Immature natural killer cell (primary cell): ENCODE measurements at places on chromosomes 7 and 10.

- peaks cover 17% of the 10 kb centered on the region for H3K36me3 ChIP-seq
- no peak for DNase-seq
- no peaks in the 10 kb centered on the region for H3K27me3 ChIP-seq
- no peak overlapping the region for H3K4me3 ChIP-seq
Observed at GRCh38 chr7:139292821-139293220, 48.3 kb upstream of the FMC1 start.

DNA sequence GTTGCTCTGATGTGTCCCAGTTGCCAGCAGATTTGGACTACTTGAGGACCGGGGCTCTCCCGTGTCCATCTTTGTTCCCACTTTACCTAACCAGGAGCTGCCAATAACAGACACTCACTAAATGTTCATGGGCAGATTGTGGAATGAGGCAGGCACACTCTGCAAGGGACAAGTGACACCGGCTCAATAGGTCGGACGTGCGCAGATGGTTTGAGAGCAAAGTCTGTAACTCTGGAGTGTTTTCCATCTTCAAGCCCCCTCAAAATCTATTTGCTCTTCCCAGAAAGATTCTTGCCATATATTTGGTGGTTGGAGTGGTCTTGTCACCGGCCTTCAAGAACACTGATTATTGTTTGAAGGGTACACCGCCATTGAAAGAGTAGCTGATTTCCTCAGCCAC is 47.2 kb downstream of the THNSL1 start:
- H3K27me3 ChIP-seq = peaks cover 4% of the 10 kb centered on the region
- DNase-seq = no peak
- H3K4me1 ChIP-seq = peaks cover 21% of the 10 kb centered on the region
- H3K4me3 ChIP-seq = no peak overlapping the region
- H3K36me3 ChIP-seq = no peaks in the 10 kb centered on the region
- H3K27ac ChIP-seq = peak overlapping the region; percentile 63

DNA sequence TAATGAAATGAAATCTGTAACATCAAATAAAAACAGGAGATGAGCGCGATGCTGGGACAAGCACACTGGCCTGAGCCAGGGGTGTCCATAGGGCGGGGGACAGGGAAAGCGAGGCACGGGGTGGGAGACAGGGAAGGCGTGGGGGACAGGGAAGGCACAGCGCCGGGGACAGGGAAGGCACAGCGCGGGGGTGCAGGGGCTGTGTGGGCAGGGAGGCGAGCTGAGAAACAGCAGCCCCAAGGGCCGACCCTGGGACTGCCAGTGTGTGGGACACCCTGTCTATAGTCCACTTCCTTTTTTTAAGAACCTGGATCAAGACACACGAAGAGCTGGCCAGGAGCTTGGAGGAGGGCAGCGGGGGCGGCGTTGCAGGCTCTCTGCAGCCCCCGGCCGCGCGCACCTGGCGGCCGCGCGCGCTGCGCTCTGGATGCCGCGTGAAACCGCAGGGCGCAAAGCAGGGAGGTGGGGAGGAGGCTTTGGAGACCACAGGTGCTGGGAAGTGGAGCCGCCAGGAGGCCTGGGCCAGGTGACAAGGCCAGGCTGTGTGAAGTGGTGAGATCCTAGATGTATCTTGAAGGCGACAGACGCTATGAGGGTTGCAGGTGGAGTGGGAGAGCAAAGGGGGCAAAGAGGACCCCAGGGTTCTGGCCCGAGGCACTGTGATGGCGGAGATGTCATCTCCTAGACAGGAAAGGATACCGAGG is 157.7 kb downstream of the COBL start:
- peaks cover 3% of the 10 kb centered on the region for H3K27me3 ChIP-seq
- no peak overlapping the region for H3K27ac ChIP-seq
- no peak for DNase-seq
- H3K4me1 ChIP-seq = no peaks in the 10 kb centered on the region
- no peaks in the 10 kb centered on the region for H3K36me3 ChIP-seq

DNA sequence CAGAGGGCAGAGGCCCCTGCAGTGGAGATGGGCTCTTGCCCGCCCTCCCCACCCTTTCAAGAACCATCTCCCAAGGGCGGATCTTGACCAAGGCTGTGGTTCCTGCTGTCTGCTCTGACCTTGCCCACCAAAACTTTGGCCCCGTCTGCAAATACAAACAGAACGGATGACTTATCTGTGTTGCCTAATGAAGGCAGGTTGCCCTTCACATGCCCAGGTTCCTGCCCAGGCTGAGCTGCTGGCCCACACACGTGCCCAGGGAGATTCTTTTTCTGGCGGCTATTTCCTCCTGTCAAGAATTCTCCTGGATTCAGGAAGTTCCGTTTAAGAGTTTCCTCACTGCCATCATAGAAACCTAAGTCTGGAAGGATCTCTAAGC is 78.3 kb downstream of the PROSER2 start:
- H3K4me3 ChIP-seq = no peak overlapping the region
- no peaks in the 10 kb centered on the region for H3K27me3 ChIP-seq
- H3K4me1 ChIP-seq = no peaks in the 10 kb centered on the region
- H3K27ac ChIP-seq = no peak overlapping the region
- H3K36me3 ChIP-seq = no peaks in the 10 kb centered on the region

DNA sequence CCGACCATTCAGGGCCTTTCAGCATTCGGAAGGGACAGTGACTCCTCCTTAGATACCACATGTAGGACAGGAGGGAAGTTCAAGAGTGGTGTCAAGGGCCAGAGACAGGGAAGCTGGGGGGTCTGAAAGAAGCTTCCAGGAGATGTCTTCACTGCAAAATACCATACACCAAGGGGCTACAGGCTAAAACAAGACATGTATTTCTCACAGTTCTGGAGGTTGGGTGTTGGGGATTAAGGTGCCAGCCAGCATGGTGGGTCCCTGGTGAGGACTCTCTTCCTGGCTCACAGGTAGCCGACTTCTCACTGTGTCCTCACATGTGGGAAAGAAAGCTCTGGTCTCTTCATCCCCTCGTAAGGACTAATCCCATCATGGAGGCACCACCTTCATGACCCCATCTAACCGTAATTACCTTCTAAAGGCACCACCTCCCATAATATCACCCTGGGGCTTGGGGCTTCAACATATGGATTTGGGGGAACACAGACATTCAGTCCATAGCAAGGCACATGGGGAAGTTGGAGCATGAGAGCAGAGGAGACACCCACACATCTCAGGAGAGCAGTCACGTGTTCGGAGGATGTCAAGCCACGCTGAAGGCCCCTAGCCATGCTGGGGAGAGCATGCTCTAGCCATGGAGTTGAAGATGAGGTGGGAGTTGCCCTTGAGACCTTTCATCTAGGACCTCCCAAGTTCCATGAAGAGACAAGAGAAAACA is 73.9 kb upstream of the GDF10 start:
- H3K36me3 ChIP-seq = no peaks in the 10 kb centered on the region
- H3K27ac ChIP-seq = no peak overlapping the region
- H3K4me1 ChIP-seq = no peaks in the 10 kb centered on the region
- H3K27me3 ChIP-seq = no peaks in the 10 kb centered on the region
- no peak for DNase-seq

GRCh38 chr7:134948246-134948645 is 38.1 kb upstream of the AGBL3 start:
- H3K27ac ChIP-seq = no peak overlapping the region
- peaks cover 2% of the 10 kb centered on the region for H3K27me3 ChIP-seq
- no peaks in the 10 kb centered on the region for H3K4me1 ChIP-seq
- H3K4me3 ChIP-seq = no peak overlapping the region
- no peak for DNase-seq

- no peaks in the 10 kb centered on the region for H3K4me1 ChIP-seq
- H3K36me3 ChIP-seq = no peaks in the 10 kb centered on the region
- no peak overlapping the region for H3K4me3 ChIP-seq
- H3K27me3 ChIP-seq = no peaks in the 10 kb centered on the region
Observed at GRCh38 chr10:60312818-60313588, 76.7 kb downstream of the ANK3 start.

GRCh38 chr7:503575-504111 is 16.0 kb downstream of the PDGFA start:
- no peaks in the 10 kb centered on the region for H3K36me3 ChIP-seq
- H3K27ac ChIP-seq = no peak overlapping the region
- no peak for DNase-seq
- no peaks in the 10 kb centered on the region for H3K4me1 ChIP-seq
- peaks cover 2% of the 10 kb centered on the region for H3K27me3 ChIP-seq

GRCh38 chr7:53789741-53790140 is 752.4 kb upstream of the VSTM2A start:
- H3K27me3 ChIP-seq = no peaks in the 10 kb centered on the region
- no peak overlapping the region for H3K27ac ChIP-seq
- no peak for DNase-seq

GRCh38 chr7:32062150-32062549 is 8.1 kb downstream of the PDE1C start:
- no peaks in the 10 kb centered on the region for H3K4me1 ChIP-seq
- H3K36me3 ChIP-seq = no peaks in the 10 kb centered on the region
- DNase-seq = no peak
- H3K27ac ChIP-seq = no peak overlapping the region

GRCh38 chr7:51198654-51199053 is 118.0 kb downstream of the COBL start:
- no peak for DNase-seq
- no peak overlapping the region for H3K4me3 ChIP-seq
- no peaks in the 10 kb centered on the region for H3K36me3 ChIP-seq
- H3K27ac ChIP-seq = no peak overlapping the region
- H3K27me3 ChIP-seq = peaks cover 19% of the 10 kb centered on the region

- H3K27ac ChIP-seq = peak overlapping the region; percentile 91
- peaks cover 45% of the 10 kb centered on the region for H3K4me1 ChIP-seq
- H3K4me3 ChIP-seq = peak overlapping the region; percentile 72
- DNase-seq = peak; percentile 59
- H3K36me3 ChIP-seq = peaks cover 9% of the 10 kb centered on the region
Observed at GRCh38 chr10:77264107-77264506, 373.5 kb downstream of the KCNMA1 start.

DNA sequence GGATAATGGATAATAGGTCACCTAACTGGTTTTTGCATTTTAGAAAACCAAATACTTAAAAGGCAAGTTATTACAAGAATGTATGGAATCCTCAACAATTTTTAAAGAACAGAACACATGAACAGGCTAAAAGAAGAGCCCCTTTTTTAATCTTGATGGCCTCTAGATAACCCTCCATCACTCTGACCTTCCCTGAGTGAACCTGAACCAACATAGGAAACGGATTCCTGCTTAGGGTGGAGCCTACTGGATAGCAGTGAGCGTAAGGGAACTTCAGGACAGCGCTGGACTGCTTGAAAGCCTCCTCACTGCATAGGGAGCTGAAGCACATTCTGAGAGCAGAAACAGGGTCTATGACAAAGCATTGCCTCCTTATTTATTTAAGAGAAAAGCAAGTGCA is 20.5 kb downstream of the TRPV5 start:
- no peak overlapping the region for H3K4me3 ChIP-seq
- H3K36me3 ChIP-seq = no peaks in the 10 kb centered on the region
- H3K27ac ChIP-seq = no peak overlapping the region
- H3K27me3 ChIP-seq = peaks cover 1% of the 10 kb centered on the region

DNA sequence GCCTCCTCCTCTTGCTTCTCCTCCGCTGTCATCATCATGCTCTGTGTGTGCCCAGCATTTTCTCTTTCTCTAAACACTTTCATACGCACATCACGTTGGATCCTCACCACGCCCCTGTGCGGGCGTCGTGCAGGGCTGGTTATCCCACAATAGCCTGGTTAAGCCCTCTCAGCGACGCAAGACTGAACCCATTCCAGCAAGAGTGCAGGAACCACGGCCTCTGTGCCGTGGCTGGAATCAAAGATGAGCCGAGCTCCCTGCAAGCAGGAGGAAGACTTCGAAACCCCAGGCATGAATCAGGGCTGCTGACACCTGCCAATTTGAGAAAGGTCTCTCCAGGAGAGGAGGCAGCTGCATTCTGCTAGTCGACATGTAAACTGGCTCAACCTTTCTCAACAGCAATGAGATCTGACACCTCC is 74.8 kb upstream of the FOXK1 start:
- H3K27me3 ChIP-seq = peaks cover 7% of the 10 kb centered on the region
- H3K4me1 ChIP-seq = no peaks in the 10 kb centered on the region
- H3K27ac ChIP-seq = no peak overlapping the region
- DNase-seq = no peak
- no peak overlapping the region for H3K4me3 ChIP-seq

DNA sequence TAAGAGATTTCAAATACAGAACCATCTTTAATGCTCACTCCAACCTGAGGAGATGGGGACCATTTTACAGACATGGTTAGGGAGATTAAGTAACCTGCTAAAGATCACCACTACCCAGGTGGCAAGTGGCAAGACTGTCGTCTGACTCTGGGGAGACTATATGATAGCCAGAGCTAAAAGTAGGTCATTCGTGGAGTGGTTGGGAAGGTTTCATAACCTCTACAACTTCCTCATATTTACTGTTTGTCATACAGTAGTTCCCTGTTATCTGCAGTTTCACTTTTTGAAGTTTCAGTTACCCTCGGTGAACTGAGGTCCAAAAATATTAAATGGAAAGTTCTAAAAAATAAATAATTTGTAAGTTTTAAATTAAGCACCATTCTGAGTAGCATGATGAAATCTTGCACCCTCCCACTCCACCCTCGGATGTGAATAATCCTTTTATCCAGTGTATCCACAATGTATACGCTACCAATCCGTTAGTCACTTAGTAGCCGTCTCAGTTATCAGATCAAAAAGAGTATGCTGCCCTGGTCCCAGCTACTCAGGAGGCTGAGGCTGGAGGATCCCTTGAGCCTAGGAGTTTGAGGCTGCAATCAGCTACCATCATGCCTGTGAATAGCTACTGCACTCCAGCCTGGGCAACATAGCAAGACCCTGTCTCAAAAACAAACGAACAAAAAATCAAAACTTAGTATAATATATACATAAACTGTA is 14.9 kb upstream of the LGI1 start:
- no peak for DNase-seq
- no peaks in the 10 kb centered on the region for H3K36me3 ChIP-seq
- peaks cover 2% of the 10 kb centered on the region for H3K27me3 ChIP-seq
- H3K4me3 ChIP-seq = no peak overlapping the region

GRCh38 chr10:125399289-125399688 is 238.9 kb upstream of the CTBP2 start:
- peaks cover 2% of the 10 kb centered on the region for H3K27me3 ChIP-seq
- H3K36me3 ChIP-seq = no peaks in the 10 kb centered on the region
- H3K4me3 ChIP-seq = no peak overlapping the region
- H3K27ac ChIP-seq = no peak overlapping the region
- DNase-seq = no peak

DNA sequence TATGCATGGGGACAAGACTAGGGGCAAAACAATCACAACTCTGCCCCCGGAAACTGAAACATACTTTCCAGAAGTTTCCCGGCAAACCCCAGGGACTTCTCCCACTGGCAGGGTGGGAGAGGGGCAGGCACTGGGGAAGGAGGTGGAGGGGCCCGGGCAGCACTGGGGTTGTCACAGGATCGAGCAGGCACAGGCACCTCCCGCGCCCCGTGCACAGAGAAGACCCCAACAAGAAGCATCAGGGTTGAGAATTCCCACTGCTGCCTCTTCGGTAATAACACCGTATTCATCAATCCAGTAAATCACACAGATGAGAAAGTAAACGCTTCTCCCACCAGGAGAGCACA is 490.5 kb downstream of the PTPRN2 start:
- H3K27ac ChIP-seq = no peak overlapping the region
- H3K36me3 ChIP-seq = no peaks in the 10 kb centered on the region
- peaks cover 2% of the 10 kb centered on the region for H3K27me3 ChIP-seq
- H3K4me1 ChIP-seq = no peaks in the 10 kb centered on the region
- no peak overlapping the region for H3K4me3 ChIP-seq
